ENCODE measurements at places on chromosomes 7 and 10.

- DNase-seq = no peak
These were observed 93.2 kb downstream of the EGFR start for GRCh38 chr7:55112056-55112455.

DNA sequence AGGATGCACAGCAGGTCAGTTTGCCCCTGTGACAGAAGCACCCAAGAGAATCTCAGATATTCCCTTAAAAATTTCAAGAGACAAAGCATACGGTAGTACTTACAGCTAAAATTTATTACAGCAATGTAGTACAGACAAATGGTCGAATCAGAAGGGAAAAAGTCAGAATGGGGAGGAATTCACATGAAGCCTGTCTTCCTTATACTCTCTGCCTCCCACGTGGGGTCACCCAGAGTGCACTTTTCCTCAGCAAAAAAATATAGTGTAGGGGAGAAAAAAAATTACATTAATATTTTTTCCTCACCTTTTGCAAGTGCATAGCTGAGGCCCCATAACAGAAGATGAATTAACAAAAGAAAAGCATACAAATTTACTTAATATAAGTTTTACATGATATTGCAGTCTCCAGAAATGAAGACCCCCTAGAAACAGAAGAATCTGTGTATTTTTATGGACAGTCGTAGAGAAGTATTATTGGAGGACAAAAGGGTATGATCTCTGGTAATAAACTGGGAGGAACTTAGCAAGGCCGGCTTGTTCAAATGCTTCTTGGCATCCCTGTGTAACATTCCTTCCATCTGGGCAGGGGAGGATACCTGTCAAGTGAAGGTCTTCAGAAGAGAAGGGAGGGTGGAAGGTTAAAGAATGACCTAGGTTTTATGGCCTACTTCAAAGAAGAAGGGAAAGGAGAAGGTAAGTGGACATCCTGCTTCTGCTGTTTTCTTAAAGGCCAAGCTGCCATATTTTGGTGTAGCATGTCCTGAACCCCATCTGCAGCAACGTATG lies 270.6 kb upstream of the MAGI2 start:
- DNase-seq = no peak

GRCh38 chr10:98915911-98916310 lies 319.7 kb downstream of the HPSE2 start:
- DNase-seq = no peak

- DNase-seq = no peak
These were observed 86.7 kb downstream of the EPDR1 start for GRCh38 chr7:38007096-38007495.

- DNase-seq = no peak
These were observed 387.2 kb downstream of the TCERG1L start for GRCh38 chr10:130924138-130924819.

GRCh38 chr10:63217120-63217605 lies 84.0 kb downstream of the NRBF2 start:
- no peak for DNase-seq

- DNase-seq = no peak
These were observed 12.1 kb downstream of the ODAD2 start for GRCh38 chr10:27986821-27987220.

DNA sequence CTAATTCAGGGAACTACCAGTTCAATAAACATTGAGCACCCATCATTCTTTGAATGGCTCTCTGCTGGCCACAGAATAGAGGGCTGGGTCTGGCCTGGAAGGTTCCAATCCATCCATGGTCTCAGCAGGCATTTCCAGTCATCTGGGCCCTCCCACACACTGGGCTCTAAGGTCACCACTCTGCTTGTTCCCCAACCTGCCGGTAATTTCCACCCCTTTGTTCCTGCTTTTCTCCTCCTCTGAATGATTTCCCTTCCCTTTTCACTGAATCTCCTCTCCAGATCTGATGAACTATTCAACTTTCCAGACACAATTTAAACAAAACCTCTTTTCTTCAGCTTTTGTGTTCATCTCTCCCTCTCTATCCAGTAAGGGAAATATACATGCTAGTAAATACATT lies 2.6 kb downstream of the BZW2 start:
- DNase-seq = no peak

- peak; percentile 22 for DNase-seq
These were observed 18.8 kb downstream of the ZC3HAV1L start for GRCh38 chr7:139016931-139017511.

GRCh38 chr7:139782932-139783331 lies 5.1 kb upstream of the HIPK2 start:
- DNase-seq = no peak

DNA sequence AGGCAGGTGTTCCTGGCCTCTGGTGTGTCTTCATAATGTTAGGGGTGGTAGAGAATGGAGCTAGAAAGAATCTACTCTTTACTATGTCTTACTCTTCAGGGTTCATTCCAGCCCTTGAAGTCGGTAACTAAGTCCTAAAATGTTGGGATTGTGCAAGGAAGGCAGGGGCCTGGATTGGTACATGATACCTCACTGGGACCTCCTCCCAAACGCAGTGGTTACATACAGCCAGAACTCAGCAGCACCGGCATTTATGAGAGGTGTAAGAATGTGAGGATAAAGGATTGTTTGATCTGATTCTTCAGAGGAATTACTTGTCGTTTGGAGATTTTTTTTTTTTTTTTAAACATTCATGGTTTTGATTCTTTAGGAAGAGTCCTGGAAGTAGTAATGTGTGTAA lies 6.9 kb downstream of the COMTD1 start:
- DNase-seq = no peak

- no peak for DNase-seq
These were observed 1.3 kb downstream of the SEMA3D start for GRCh38 chr7:85185424-85186082.

DNA sequence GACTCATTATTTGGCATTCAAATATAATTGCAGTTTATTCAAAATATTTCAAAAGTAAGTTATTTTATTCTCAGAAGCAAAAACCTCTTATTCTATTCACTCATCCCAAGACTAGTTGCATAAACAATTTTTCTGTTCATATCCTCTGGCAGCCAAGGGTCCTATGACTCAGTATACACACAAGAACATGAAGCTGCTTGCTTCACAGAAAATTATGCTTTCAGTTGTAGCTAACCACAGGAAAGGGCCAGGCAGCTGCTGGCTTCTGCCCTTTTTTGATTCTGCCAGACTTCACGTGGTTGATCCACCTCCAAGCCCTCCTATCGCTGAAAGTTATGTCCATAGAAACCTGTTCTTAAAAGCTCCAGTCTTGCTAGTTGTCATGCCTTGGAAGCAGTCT lies 108.8 kb downstream of the ABCA13 start:
- DNase-seq = no peak

- DNase-seq = no peak
These were observed 6.9 kb upstream of the BAG3 start for GRCh38 chr10:119644205-119644814.

DNA sequence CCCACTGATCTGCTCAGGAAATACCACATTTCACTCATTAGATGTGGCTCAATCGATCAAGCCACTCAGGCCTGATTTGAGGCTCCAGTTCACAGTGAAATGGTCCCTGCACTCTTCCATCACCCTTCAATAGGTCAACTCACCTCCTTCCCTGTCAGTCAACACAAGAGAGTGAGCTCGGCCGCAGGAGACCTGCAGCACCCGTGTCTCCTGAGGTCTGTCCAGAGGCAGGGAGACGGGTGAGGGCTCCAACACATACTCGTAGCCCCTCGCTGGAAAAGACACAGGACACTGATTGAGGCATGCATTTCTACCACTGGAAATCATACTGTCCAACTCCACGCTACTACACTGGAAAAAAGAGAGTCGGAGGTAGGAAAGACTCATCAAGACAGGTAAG lies 7.1 kb downstream of the RCC1L start:
- no peak for DNase-seq

- no peak for DNase-seq
These were observed 127.3 kb downstream of the TRIL start for GRCh38 chr7:28830846-28831245.

- no peak for DNase-seq
These were observed 20.9 kb upstream of the CYP3A43 start for GRCh38 chr7:99806839-99807478.

DNA sequence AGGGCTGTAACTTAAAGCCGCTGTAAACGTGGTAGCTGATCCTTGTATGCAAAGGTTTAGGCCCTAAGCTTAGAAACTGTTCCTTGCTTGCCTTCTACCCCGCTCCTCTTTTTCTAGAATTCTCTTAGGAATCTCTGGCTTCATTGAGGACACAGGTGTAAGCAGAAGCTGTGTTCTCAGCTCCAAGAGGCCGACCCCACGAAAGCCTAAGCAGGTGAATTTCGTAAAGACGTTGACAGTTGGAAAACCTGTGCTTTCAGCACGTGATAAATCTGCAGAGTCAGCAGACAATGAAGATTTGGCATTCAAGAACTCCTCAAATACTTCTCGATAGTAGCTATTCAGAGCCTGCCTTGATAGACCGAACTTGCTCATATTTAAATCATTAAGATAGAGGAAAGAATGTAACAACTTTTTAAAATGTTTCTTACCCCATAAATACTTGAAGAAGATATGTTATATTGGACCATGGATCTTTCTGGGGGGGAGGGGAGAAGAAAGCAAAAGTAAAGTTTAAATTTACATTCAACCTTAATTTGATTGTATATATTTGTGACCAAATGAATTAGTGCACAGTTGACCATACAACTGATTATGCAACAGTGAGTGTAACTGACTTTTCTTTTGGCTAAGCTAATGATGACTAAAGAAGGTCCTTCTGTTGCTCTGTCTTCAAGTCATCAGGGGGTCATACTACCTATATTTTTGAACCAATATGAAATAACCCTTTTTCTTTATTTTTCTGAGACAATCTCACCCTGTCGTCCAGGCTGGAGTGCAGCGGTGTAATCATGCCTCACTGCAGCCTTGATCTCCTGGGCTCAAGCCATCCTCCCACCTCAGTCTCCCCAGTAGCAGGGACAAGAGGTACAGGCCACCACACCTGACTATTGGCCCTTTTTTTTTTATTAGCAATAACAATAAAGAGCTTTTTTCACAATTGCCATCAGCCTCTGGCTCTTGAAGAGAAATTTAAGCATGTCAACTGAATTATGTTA lies 1.2 kb upstream of the GDI2 start:
- DNase-seq = no peak

GRCh38 chr7:116393654-116394053 lies 105.9 kb upstream of the CAV2 start:
- no peak for DNase-seq

- no peak for DNase-seq
These were observed 43.4 kb downstream of the RGS10 start for GRCh38 chr10:119498889-119499676.

- peak; percentile 71 for DNase-seq
These were observed 66.4 kb upstream of the STRIP2 start for GRCh38 chr7:129367700-129368388.

DNA sequence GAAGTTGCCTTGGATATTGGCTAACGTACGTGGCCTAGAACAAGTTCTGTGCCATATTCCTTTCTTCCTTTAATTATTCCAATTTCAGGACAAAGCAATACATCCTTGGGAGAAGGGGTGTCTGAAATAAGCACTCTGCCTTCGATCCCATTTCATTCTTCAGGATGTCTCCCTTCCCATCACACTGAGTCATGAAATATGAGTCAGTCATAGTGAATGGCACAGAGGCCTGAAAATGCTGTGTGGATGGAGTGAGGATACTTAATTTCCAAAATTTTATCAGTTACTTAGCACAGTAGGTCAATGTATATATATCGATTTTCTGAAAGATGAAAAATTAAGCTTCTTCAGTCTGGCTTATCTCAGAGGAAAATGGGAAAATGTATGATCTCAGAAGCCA lies 19.5 kb downstream of the EVX1 start:
- no peak for DNase-seq

DNA sequence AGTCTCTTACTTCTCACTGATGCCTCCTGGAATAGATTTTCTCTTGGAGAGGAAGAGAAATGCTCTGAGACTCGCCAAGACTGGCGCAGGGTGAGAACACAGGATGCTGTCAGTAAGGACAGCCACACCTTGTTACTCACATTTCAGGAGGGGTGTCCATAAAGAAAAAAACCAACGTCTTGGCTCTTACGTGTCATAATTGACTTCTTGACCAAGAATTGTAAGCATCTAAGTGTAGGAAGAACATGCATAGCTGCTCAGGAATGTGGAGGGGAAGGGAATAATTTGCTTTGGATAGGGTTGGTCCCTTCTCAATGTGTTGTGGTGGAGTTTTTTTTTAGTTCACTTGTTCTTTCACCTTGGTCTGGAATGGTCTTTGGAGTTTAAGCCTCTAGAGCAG lies 43.8 kb upstream of the ZNF438 start:
- DNase-seq = no peak

DNA sequence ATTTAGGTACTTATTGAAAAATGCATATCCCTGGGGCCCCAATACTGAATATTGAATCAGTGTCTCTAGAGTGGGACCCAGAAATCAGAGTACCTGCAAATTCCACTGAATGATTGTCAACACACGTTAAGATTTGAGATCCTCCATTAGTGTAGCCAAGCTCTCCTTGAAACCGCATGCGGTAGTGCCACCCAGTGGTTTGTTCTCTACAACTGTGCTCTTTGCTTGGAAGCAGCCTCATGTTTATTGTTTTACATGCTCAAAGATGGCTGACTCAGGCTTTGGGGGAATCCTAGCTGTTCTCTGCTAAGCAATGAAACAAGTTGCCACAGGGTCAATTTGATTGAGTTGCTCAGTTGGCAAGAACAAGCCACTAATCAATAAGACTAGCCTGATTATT lies 340.2 kb upstream of the CELF2 start:
- DNase-seq = peak; percentile 2

- DNase-seq = no peak
These were observed 56.7 kb upstream of the LRRC18 start for GRCh38 chr10:48996329-48996728.

- DNase-seq = no peak
These were observed 50.5 kb upstream of the PRSS58 start for GRCh38 chr7:142308326-142308725.

DNA sequence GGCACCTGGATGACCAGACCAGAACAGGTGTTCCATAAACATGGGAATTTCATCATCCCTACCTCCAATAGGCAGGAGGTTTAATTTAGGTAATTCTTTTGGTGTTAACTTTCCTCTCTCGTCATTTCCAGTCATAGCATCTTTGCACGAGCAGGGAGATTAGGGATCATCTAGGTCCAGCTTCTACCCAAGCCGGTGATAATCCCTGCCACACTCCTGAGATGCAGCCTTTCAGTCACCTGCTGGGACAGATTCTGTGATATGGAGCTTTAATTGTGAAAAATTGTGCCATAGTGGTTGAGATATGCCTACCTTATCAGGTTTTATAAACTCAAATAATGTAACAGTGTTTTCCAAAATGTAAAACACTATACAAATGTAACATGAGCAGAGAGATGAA lies 191.8 kb upstream of the AOAH start:
- no peak for DNase-seq

DNA sequence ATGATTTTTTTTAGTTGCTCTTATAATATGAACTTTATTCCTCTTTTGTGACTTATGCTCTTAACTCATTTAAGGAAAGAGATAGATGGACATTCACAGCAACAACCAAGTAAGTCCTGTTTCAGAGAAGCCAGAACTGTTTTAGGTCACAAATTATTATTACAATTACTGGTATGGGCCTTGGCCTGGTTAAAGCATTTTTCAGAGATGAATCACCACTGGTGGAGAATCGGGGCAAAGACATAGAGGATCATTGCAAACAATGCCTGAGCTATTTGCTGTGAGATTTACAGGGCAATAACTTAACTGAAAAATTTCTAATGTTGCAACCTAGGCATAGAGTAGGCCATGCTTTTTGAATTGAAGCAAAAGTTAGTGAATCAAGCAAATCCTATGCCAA lies 138.0 kb upstream of the YAE1 start:
- DNase-seq = no peak

GRCh38 chr10:102322914-102323313 lies 72.6 kb upstream of the NFKB2 start:
- DNase-seq = no peak

GRCh38 chr10:82914655-82915136 lies 1039.7 kb downstream of the NRG3 start:
- DNase-seq = no peak
